ENCODE measurements at places on chromosomes 2 and 18.

- DNase-seq = no peak
These were observed 54.5 kb upstream of the AFF3 start for GRCh38 chr2:100196786-100197494.

DNA sequence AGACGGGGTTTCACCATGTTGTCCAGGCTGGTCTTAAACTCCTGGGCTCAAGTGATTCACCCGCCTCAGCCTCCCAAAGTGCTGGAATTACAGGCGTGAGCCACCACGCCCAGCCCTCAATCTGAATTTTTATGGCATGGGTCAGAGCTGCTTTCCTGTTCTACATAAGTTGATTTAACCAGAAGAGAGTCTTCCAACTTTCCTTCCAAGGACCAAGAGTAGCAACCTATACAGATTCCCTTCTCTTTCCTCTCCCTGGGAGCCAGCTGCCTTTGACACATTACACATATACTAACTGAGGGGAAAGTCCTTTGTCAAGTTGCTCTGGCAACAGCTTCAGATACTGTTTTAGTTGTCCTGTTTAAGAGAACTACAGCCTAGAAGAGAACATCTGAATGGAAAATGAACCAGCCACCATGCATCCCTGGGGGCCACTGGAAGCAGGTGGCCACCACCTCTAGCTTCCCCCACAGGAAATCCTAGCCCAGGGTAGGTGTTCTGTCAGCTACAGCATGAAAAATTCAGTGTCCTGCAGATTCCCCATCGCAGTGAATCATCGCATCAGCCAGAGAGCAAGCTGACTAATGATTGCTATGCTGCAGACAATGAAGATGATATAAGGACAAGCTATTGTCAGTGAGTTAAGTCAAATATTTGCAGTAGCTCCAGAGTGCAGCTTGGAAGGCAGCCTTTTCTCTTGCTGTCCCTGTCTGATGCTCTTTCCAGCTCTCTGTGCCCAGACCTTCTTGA is 62.9 kb downstream of the POMC start:
- DNase-seq = no peak

- no peak for DNase-seq
These were observed 171.1 kb downstream of the LDLRAD4 start for GRCh38 chr18:13389491-13390131.

DNA sequence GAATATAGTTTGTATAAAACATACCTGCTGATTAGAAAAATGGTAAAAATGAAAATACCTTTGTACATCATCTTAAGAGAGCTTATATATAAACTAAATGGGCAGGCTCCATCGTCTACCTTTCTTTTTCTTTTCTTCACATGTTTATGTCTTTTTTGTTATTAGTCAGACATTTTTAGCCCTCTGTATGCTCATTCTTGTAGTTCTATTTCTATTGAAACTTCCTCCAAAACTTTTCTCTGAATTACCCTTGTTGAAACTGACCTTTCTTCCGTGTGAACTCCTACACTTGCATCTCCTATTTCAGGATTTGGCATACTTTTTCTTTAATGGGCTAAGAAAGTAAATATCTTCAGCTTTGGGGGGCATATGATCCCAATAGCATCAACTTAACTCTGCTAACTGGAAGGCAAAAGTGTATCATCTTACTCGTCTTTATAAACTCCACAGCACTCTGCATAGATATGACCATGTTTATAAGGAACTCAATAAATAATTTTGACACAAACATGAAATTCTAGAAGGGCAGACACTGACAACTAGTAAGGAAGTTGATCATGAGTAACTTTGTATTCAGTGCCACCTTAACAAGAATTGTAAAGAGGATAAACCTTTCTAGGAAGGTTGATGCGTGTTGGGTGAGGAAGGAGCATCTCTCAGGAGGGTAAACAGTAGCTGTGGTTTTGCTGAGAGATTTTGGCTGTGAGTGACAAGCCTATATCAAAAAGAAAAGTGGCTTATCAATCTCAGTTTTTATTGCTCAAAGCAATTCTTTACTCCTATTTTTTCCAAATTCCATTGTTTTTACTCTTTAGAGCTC is 127.6 kb downstream of the PIK3C3 start:
- DNase-seq = no peak

DNA sequence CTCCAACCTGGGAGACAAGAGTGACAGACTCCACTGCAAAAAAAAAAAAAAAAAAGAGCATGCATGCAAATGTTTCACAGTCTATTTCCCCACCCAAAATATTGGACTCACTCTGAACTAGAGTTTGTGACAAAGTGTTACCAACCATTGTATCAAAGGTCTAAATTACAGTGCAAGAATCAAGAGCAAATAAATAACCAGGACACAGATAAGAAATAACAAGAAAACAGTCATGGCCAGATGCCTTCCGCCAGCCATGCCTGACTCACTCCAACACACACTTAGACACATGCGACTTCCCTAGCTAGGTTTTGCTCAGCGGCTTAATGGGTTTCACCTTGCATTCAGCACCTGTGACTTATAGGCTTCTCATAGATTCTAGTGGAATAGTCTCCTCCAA is 62.8 kb downstream of the CYB5A start:
- DNase-seq = no peak

Data from HT-29 (cell line).